ENCODE measurements at places on chromosomes 11 and 22.

DNA sequence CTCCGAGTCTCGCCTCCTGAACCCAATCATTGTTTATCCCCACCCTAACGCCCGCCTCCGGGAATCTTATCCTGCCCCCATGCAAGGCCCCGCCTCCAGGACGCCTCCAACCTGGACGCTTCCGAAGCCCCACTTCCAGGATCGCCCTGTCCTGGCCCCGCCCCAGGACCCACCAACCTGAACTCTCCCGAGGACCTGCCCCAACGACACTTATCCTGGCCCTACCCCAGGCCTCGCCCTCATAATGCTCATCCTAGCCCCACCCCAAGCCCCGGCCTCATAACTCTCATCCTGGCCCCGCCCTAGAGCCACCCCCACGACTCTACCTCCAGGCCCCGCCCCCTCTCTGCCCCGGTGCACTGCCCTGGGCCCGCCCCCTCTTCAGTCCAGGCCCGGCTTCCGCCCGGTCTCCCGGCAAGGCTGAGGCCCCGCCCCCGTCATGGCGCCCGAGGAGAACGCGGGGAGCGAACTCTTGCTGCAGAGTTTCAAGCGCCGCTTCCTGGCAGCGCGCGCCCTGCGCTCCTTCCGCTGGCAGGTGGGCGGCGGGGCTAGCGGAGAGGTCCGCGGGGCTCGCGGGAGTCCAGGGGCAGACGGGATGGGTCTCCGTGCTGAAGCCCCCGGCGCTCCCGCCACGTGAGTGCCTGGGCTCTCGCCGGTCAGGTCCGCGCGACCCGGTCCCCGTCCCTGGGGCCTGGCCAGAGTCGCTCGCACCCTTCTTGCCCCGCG is 45.7 kb upstream of the DEFB108B start:
- DNase-seq = peak; percentile 94

GRCh38 chr22:42202669-42203068 is 67.8 kb downstream of the TCF20 start:
- DNase-seq = no peak

- no peak for DNase-seq
Measured at GRCh38 chr11:14444441-14445189, 55.0 kb downstream of the COPB1 start.

DNA sequence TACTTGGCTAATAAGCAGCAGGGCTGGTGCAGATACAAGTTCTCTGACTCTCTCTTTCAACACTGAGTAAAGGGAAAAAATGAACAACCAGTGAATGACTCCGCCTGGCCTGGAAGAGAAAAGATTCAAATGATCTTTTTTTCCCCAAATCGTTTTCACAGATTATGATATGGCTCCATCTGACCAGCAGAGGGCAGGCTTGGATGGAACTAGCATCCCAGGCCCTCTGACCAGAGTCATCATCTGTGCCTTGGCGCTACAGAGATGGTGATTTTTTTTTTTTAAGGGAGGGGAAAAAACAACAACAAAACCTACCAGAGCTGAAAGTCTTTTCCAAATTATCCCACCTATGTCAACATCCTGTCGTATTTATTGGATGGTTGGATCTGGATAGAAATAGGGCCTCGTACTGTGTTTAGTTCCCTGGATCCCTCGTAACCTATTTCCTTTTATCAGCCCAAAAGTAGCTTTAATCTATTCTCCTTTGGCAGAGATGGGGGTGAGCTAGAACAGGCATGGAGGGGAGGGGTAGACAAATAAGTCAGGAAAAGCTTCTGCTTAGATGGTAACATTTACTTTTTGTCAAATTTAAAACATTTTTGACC is 69.7 kb downstream of the PRSS23 start:
- DNase-seq = no peak

GRCh38 chr11:131987703-131988102 is 617.3 kb downstream of the NTM start:
- no peak for DNase-seq

GRCh38 chr11:130422251-130422995 is 6.0 kb downstream of the ADAMTS8 start:
- DNase-seq = no peak

GRCh38 chr11:124970925-124971324 is 16.9 kb downstream of the CCDC15 start:
- DNase-seq = no peak

- no peak for DNase-seq
Measured at GRCh38 chr22:29936186-29936585, 53.2 kb downstream of the MTMR3 start.

- no peak for DNase-seq
Measured at GRCh38 chr11:119752946-119753345, 23.9 kb upstream of the NECTIN1 start.

GRCh38 chr22:33000342-33001280 is 57.6 kb downstream of the SYN3 start:
- no peak for DNase-seq

DNA sequence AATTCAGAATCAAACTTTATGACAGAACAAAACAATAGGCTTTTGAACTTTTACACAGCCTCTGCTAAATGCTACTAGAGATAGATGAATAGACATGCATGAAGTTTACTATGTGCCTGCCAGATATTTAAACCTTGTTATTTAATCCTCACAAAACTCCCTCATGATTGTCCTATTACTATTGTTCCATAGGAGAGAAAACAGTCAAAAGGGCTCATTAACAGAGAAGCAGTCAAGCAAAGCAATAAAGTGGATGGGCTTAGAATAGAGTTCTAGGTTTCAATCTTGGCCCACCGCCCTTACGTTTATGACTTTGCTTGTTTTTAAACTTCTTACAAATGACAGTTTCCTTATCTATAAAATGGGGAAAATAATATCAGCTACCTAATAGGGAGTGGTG is 12.9 kb downstream of the CWC15 start:
- DNase-seq = no peak

- DNase-seq = no peak
Measured at GRCh38 chr11:70333261-70333660, 62.8 kb downstream of the PPFIA1 start.

DNA sequence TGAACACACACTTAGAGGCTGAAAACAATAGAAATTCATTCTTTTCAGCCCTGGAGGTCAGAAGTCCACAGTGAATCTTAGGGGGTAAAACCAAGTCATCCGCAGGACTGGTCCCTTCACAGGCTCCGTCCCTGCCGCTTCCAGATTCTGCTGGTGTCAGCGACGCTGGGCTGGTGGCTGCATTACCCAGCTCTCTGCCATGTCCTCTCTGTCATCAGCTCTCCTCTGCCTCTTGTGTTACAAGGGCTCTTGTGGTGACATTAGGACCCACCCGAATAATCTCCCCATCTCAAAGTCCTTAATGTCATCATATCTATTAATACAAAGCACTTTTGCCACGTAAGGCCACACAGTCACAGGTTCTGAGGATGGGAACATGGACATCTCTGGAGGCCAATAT is 47.7 kb upstream of the ANO1 start:
- no peak for DNase-seq

GRCh38 chr11:15308840-15309239 is 194.1 kb downstream of the INSC start:
- DNase-seq = no peak

DNA sequence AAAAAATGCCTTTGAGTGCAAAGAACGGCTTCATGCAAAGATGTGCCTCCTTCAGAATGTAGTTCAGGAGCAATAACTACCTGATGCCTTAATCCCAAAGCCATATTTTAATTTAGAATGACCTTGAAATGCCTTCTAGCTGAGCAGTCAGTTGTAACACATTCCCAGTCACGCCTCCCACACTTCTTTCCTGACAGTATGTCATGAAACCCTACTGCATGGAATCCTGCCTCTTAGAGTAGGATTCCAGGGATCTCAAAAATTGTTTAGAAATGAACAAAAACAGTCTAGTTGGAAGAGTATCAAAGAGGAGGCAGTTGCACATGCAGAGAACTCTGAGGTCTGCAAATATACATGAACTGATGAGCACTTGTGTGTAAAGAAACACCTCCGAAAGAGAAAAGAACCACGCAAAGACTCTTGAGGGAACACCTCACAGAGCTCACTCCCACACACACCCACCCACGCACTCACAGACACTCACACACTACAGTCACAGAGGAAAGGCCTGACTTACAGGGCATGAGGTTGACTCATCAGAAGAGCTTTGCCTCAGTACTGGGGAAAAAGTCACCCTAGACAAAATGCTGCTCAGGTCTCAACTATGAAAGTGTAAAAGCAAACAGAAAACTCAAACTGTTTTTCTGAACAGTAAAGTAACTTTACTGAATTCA is 77.4 kb downstream of the GGTLC2 start:
- no peak for DNase-seq

- no peak for DNase-seq
Measured at GRCh38 chr11:108685419-108686130, 20.7 kb downstream of the DDX10 start.

- DNase-seq = no peak
Measured at GRCh38 chr22:32745251-32745995, 56.1 kb upstream of the TIMP3 start.

- DNase-seq = peak; percentile 4
Measured at GRCh38 chr11:3796801-3797328, 489 bp downstream of the NUP98 start.

DNA sequence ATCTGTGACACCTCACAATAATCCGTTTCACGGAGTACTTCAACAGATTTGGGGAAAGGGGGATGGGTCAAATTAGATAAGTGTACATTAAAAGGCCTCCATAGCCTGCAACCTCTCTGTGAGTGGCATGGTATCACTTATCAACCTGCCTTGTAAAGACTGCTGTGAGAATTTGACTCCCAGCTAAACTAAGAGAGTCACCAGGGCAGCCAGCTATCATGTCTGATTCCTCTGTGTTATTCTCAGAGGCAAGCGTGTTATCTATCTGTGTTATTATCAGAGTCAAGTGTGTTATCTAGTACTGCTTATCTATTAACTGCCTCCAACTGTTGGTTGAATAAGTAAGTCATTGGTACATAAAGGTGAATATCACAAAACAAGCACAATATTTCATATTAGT is 4.1 kb upstream of the FAM83F start:
- no peak for DNase-seq

DNA sequence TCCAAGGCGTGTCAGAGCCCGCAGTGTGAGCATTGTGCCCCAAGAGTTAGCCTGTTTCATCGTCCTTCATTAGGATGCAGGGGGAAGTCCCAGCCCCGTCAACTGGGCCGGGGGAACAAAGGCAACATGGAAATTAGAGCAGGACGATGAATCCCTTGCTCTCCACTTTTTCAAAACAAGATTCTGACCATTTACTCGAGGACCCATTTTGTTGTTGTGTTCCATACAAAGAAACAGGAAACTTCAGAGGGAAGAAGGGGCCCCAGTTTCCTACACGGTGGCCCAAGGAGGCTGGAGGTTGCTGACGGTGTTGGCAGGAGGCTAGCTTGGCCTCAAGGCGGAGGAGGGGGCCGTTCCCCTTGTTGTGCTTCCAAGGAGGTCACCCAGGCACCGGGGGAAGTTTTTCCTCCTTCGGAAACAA is 44.0 kb upstream of the SLC1A2 start:
- DNase-seq = no peak

DNA sequence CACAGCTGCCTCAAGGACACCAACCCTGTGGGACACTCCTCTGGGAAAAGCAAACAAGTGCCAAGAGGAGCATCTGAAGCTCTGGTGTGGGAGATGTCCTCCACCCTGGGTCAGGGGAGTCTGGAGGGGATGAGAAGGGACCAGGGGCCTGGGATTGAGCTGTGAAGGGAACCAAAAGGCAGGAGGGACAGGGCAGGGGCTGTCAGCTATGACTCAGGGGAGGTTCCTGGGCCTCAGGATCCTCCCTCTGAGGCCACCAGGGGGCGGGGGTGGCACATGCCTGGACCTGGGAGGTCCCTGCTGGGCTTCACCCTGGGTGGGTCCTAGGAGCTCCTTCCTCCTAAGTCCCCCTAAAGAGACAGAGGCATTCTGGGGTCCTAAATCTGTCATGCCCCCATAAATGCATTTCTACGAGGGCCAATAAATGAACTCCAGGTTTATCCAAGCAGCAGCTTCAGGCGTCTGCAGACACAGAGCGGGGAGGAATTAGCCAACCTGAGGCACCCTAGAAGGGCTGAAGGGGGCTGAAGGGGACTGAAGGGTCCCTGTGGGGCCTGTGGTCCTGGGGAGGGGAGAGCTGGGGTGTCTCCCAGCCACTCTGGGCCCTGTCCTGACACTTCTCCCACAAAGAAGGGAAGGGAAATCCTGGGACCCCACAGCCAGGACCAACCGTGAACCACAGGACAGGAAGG is 31.9 kb upstream of the IGLL5 start:
- no peak for DNase-seq

DNA sequence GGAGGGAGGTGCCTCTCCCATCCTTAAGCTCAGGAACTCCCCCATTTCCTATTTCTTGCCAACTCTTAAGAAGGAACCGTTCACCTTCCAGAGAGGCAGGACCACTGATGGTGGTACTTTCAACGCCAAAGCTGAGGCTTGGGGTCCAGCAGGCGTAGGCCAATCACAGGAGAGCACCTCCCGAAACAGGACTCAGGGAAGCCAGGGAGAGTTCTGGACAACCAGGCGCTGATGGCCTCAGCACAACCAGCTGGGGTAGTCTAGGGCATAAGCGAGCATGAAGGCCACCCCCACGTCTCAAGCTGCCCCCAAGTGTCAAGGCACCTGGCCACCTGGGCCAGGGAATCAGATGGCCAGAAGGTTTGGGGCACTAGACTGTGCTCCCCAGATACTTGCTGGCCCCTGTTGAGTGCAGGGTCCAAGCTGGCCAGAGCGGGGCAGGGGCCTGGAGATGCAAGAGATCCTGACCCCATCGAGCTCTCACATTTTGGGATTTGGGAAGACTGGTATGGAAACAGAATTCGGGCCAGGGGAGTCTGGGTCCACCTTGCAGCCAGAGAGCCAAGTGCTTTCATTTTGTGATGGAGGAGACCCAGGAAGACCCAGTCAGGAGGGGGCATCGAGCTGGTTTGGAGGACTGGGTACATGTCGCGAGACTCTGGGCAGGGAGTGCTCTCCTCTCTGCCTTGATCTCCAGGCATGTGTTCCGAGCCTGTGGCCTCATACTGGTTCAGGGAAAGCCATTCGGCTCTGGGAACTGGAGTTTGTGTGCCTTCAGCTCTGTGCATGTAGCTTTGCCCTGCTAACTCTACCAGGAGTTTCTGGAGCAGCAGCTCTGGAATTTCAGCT is 926 bp downstream of the CD6 start:
- DNase-seq = no peak

DNA sequence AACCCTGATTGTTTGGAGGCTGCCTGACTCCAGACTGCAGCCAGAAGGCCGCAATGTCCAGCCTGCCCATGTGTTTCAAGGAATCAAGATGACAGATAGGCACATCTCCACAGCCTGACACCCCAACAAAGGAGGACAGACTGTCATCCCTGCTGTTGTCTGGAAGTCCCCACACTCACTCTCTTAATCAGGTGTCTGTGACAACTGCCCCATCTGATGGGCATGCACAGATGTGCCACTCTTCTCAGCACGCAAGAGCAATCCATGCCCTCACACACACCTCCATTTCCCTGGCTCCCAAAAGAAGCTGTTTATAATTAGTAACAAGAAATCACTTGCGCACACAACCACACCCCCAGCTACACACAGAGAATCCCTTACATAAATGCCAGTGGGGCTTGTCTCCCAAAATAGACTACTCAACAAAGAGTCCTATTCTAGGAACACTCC is 117.6 kb downstream of the C11orf58 start:
- DNase-seq = no peak

All from NCI-H510A (cell line).